ENCODE measurements at places on chromosomes 2 and 18. TPM values are rescaled to one million over a fixed set of nuclear protein-coding genes. Genes with fewer than 3 reads are reported as not detected.

Gene VSNL1
- not detected for total RNA-seq

Gene DES
- 30.0 TPM for total RNA-seq

- no peak for DNase-seq
These were observed 566.5 kb downstream of the DCDC2C start for GRCh38 chr2:4269885-4270284.

DNA sequence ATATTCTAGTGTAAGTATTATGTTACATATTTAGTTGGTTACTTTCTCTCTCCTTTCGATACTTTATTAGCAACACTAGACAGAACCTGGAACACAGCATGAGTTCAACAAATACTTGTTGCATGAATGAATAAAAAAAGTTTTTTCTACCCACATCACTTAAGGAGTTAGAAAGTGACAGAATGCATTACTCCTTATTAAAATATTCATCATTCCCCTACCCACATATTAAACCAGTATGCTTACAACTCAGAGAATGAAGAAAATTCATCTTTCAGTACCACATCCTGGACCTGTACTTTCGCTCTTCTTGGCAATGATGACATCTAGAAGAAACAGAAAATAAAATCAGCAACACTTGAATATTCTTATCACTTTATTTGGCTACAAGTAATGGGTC lies 6.0 kb downstream of the SRBD1 start:
- DNase-seq = no peak

All from A172 (cell line).